ENCODE measurements at places on chromosomes 11 and 22.
A peak's percentile ranks its signal among the peaks of the same experiment; 100 is the strongest.

GRCh38 chr11:69202511-69203221 is 46.9 kb downstream of the SMIM38 start:
- no peak for DNase-seq

DNA sequence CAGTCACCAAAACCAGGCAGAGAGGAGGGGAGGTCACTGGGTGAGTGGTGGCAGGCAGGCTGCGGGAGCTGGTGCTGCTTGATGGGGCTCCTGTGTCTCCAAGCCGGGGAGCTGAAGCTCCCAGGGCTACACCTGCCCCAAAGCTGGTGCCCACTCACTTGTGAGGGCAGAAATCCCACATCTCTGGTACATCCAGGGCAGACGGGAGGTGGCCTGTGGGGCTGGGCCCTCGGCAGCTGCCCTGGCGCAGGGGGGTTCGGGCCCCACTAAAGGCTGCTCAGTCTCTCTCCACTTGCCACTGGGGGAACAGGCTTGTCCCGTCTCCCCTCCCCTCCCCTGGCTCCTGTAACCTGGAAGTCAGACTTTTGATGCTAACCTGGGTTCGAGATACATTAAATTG is 55.6 kb upstream of the PPARA start:
- no peak for DNase-seq

DNA sequence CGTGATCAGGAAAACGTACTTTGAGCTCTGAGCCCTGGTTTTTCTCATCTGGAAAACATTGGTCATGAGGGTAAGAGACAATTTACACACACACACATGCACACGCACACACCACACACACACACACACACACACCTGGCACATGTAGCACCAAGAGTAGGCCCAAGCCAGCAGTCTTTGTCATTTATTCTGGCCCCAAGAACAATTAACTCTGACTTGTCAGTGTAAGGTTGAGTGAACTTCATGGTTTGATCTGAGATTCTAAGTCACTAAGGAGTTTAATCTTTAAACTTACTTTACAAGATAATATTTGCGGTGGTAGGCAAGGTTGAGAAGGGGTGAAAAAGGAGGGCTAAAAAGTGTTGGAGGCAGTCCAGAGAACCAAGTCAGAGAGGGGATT is 44.1 kb downstream of the MMP20 start:
- no peak for DNase-seq

DNA sequence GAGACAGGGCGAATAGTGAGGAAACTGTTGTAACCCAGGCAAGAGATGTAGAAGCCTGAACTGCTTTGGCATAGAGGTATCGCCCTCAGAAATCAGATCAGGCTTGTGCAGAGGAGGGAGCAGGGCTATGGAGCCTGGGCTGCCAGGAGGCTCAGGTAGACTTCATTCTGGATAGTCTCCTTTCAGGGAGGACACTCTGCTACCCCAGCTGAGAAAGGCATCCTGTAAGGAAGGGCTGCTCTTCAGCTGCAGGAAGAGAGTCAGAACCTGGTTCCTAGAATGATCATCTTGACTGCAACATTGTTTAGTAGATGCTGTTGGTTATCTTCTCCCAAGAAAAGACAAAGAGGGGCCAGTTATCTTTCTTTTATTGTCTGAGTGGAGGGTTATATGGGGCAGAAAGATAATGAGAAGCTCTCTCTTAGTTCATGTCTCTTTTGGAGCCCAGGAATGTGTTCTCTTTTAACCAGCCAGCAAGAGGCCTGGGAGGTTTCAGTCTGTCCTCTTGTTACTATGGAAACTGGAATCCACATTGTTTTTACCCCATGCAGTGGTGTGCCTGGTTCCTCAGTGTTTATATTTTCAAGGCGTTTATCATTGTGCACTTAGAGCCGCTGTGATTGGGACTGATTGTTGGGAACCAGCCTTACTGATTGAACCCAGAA is 95.7 kb downstream of the STIM1 start:
- no peak for DNase-seq

GRCh38 chr22:27452922-27453321 is 348.6 kb downstream of the MN1 start:
- no peak for DNase-seq

GRCh38 chr11:61147791-61148620 is 13.2 kb downstream of the VPS37C start:
- DNase-seq: no peak

DNA sequence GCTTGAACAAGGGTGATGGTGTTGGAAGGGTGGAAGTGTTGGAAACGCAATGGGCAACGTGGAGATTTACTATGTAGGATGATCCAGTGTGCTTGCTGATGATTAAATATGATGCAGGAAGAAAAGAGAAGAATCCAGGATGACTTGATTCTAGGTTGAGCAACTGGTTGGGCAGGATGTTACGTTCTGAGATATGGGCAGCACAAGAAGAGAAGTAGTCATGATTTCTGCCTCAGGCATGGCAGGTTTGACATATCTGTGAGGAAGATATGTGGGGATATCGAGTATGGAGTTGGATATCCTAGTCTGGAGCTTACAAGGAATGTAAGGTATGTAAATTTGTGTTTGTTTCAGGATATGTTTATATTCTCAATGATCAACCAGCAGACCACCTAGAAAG is 1.9 kb downstream of the OR52K1 start:
- no peak for DNase-seq

- peak; percentile 53 for DNase-seq
Measured at GRCh38 chr11:106012744-106013143, 9.3 kb downstream of the MSANTD4 start.

DNA sequence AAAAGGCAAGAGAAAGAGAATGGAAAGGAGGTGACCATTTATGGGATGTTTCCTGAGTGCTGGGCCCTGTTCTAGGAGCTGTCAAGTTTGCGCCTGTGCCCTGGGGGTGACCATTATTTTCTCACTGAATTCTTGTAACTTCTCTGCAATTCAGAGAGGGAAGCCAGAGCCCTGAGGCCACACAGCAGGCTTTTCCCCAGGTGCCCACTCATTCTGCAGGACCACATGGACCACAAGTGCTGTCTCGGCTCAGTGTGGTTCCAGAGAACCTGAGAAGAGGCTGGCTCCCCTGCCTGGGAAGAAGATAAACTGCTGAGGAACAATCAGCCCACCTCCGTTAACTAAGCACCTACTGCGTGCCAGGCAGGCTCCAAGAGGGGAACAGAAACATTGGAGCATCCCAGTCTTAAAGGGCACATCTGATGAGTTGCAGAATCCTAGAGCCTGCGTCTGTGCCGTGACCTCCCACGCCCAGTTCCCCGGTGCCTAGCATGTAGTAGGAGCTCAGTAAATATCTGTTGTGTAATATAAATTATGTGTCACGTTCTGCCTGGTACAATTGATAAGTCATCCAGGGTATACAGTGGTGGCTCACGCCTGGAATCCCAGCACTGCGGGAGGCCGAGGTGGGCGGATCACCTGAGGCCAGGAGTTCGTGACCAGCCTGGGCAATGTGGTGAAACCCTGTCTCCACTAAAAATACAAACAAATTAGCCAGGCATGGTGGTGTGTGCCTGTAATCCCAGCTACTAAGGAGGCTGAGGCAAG is 31.6 kb upstream of the CRYBB3 start:
- no peak for DNase-seq

- DNase-seq: no peak
Measured at GRCh38 chr11:76103460-76103859, 102.8 kb downstream of the WNT11 start.

DNA sequence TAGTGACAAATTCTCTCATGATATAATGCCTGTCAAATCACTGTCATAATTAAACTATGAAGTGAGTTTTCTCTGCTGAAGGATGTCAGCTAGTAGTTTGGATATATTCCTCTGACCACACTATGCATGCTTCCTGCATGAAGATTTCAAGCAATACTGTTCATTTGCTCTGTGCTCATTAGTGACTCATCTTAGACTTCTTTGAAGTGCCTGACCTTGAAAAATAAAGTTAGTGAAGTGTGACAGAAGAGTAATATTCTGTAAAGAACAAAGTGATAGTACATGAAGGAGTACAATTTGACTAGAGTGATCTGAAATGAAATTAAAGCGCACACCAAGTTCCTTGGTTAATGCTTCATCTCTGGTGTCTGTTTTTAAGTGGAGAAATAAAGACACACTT is 629.5 kb upstream of the ANO3 start:
- DNase-seq: no peak

GRCh38 chr11:60447846-60448245 is 7.8 kb upstream of the MS4A1 start:
- DNase-seq: no peak

- DNase-seq: no peak
Measured at GRCh38 chr11:75014129-75014528, 25.4 kb downstream of the NEU3 start.

- no peak for DNase-seq
Measured at GRCh38 chr22:50524676-50525103, 708 bp downstream of the SCO2 start.

DNA sequence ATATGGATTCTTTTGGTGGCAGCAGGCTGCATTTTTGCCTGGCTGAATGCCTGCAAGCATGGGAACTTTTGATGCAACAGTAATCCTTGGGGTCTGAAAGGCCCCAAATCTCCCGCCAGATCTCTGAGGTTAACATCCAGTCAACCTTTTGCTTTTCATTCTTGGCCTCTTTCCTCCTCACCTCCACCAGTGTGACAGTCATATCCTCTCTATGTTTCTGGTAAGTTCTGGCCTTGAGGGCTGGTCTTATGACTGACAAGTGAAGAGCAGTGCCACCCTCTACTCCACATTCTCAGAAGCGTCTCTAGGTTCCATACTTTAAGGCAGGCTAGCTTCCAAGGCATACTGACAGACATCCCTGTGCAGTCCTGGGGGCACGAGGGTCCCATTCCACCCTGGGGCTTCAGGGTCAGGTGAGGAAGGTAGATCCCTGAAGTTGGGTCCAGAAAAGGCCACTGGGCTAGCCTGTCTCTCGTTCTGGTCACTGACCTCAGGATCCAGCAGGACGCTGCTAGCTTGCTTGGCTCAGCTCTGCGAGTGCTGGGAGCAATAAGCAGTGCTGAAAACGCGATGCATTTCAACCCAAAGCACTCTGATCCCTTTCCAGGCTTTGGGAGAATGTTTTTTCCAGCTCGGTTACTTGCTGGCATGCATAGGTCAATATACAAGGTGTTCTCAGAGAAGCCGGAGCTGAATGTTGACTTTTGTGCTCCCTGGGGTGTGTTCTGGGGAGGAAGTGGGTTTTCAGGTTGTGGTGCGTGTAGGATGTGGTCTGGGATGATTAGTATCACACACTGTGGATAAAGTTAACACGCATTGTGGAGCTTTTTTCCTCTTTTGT is 75.2 kb downstream of the PTPRJ start:
- no peak for DNase-seq

GRCh38 chr11:121109916-121110586 is 9.0 kb downstream of the TECTA start:
- no peak for DNase-seq

DNA sequence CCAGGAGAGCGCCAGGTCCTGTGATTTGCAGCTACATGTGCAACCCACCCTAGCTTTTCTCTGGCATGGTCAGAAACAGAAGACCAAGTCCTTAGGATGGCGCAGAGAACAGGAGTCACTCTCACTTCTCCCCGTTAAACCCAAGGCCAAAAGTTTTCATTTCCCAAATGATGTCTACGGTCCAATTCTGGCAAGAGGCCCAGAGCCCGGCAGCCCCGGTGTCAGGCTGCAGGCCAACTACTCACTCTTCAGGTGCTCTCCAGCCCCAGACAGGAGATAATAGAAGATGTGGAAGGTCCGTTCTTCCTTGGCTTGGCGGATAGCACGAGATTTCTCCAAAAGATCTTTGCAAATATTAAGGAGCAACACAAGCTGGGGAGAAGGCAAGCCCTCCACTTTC is 67.2 kb downstream of the MYH9 start:
- DNase-seq: no peak

GRCh38 chr11:72069787-72070251 is 10.5 kb downstream of the NUMA1 start:
- DNase-seq: no peak

GRCh38 chr22:36010090-36010489 is 18.5 kb downstream of the RBFOX2 start:
- peak; percentile 81 for DNase-seq

DNA sequence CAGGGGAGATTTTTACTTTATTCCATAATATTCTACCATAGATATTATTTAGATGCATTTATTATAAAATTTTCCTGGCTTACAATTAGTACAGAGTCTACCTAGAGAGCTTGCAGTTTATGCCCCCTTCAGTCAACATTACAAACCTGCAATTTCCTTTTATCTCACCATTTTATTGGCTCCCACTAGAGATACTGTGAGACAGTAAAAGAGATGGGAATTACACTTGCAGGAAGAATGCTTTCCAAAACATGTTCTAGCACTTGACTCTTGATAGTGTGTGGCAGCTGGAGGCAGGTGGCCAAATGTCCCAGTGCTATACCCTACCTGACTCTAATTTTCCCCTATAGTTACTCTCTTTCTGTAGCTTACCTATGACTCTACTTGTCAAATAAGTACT is 863.2 kb downstream of the DLG2 start:
- DNase-seq: no peak

DNA sequence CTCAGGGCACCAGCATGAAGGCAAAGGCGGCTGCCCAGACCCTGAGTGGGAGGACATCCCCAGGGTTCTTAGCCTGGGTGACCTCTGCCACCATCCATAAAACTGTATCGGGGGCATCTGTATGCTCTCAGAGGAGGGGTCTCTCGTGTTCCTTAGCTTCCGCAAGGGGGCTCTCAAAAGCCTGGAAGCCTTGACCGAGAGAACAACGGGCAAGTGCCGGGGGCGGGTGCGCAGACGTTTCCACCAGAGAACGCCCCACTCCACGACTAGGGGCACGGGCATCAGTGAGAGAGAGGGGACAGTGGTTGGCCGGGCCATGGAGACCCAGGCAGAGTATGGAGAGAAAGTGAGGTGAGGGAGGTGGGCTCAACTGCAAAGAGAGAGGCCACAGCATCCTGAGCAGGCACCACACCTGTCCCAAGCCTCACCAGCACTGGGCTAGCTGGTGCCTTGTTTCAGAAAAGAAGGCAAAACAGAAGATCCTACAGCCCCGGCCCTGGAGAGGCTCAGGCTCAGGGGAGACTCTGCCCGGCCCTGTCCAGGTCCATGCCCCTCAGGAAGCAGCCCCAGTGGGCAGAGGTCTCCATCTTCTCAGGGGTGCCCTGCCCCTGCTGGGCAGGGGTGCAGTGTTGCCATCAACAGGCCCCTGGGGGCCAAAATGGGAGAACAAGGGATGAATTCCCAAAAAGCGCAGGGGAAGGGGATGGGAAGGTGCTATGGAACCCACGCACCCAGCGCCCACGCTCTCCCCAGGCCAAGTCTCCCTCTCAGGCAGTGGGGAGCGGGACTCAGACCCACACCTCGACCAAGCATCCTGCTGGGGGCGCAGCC is 5.9 kb downstream of the TSPAN32 start:
- no peak for DNase-seq
